ENCODE measurements at places on chromosomes 2 and 18.
A peak's percentile ranks its signal among the peaks of the same experiment; 100 is the strongest.

DNA sequence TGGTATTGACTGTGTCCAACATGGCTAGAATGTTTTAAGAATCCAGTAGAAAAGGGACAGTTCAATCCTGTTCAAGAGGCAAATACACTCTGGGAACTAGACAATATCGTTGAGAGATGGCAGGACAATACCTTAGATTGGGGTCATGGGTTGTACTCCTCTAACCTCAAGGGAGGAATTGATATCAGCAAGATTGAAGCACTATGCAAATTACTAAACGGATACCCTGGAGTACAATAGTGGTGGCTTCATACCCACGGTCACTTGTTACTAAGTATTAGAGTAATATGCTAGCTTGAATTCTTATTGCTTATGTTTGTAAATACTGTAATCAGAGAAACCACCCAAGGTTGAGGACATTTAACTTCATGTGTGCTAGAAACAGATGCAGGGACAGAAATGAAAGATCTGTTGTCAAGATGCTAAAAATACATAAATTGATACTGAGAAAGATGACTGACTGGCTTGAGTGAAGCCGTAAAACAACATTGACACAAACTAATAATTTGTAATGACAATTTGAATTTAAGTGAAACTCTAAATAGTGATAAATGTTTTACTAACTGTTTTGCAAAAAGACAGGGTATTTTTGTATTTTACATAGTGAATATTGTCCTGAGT is 73.3 kb downstream of the KCNJ3 start:
- DNase-seq: no peak

DNA sequence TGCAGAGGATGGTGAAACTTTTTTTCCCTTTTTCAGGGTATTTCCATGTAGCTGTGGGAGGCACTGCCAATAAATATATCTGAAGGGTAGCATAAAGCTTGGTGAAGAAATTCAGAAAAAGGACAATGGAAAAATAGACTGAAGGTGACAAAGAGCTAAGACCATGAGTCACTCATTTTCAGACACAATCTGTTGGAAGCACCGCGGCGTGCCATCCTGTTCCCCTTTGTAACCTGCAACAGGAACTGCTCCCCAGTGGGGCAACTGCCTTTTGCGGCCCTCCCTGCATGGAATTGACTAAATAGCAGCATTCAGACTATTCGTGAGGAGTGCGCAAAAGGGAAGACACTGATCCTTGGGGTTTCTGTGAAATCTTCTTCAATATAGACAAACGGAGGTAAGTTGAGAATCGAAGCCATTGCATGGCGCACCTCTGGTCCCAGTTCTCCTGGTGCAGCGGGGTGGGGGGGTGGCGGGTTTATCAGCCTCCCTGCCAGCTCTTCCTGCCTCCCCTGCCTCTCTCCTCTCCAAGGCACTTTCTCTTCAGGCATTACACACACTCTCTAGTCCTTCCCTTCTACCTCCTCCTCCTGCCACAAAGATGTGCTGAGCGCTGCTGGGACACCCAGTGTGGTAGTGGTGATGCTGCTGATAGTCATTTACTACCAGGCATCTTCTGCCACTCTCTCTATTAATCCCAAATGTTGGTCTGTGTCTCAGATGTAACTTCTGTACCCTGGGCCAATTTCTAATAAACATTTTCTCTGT is 126.2 kb upstream of the TMEM200C start:
- no peak for DNase-seq

DNA sequence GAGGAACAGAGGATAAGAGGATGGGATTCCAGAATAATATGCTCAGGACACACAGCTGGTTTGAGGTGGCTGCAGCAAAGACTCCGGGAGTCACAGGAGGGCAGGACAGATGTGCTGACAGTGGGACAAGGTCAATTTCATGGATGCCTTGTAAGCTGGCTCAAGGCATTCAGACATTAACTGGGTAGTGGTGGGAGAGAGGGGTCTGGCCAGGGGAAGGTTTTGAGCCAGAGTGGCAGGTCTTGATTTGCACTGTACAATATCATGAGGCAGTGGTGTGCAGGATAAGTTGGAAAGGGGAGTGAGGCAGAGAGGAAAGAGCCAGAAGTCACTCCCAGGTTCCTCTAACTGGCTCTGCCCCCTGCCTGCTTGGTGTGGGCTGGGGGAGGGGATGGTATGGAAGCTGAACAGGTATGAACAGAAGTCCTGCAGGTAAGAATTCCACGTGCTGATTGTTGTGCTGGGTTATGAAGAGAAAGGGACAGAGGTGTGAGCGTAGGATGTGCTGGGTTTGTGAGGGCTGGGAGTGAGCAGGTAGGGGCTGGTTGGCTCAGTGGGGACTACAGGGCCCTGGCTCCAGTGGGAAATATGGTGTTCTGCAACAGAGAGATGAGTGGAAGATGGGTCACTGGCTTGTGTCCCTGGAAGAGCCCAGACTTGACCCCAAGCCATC is 141.7 kb upstream of the COPS8 start:
- no peak for DNase-seq

GRCh38 chr2:218829868-218830451 is 1.6 kb downstream of the PRKAG3 start:
- no peak for DNase-seq

DNA sequence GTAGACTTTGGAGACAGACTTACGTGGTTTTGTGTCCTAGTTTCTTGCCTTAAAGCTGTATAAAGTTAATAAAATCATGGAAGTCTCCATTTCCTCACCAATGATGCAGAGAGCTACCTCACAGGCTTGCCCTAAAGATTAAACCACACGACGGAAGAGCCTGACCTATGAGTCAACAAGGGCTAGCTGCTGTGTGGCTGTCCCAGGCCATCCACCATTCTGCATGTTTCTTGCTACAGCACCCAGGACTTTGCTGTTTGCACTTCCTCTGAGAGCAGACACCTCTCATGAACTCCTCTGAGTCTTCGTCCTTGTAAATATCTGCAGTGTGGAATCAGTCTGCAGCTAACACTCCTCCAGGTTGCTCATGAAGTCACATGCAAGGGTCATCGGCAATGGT is 160.0 kb upstream of the TRIB2 start:
- no peak for DNase-seq

DNA sequence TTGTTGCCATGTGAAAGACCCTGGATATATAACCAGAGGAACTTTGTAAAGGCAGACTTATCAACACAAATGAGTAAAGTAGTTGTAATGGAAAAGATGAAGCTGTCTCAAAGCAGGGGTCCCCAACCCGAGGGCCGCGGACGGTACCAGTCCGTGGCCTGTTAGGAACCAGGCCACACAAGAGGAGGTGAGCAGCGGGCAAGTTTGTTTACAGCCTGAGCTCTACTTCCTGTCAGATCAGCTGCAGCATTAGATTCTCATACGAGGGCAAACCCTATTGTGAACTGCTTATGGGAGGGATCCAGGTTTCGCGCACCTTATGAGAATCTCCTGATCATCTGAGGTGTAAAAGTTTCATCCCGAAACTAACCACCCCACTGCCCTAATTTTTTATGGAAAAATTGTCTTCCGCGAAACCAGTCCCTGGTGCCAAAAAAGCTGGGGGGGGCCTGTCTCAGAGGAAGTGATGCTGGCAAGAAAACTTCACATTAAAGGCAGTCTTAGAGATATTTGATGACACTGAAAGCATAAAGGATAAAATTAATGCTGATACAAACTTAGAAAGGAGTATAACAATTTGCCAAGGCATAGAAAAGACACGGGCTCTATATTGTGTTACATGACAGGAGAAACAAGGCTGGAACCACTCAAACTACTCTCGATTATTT is 57.5 kb upstream of the MSTN start:
- DNase-seq: no peak

GRCh38 chr2:174868878-174869277 is 104.6 kb upstream of the CHRNA1 start:
- no peak for DNase-seq

GRCh38 chr2:108560895-108561530 is 26.7 kb downstream of the LIMS1 start:
- no peak for DNase-seq

GRCh38 chr2:238096311-238097011 is 3.7 kb upstream of the ESPNL start:
- no peak for DNase-seq

DNA sequence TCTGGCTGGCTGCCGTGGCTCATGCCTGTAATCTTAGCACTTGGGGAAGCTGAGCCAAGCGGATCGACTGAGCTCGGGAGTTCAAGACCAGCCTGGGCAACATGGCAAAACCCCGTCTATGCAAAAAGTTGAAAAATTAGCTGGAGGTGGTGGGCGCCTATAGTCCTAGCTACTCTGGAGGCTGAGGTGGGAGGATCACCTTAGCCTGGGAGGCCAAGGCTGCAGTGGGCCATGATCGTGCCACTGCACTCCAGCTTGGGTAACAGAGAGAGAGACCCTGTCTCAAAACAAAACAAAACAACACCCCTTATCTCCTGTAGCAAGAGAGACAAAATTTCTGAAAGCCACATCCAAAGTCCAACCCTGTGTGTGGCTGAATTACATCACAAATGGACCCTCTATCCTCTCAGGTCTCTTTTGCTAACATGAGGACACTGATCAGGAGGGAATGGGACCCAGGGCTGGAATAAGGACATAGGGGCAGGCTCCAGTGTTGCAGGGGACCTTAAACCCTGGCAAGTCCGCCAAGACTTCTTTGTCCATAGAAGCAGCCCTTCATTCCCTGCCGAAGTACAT is 64.8 kb downstream of the PSMG2 start:
- DNase-seq: no peak

DNA sequence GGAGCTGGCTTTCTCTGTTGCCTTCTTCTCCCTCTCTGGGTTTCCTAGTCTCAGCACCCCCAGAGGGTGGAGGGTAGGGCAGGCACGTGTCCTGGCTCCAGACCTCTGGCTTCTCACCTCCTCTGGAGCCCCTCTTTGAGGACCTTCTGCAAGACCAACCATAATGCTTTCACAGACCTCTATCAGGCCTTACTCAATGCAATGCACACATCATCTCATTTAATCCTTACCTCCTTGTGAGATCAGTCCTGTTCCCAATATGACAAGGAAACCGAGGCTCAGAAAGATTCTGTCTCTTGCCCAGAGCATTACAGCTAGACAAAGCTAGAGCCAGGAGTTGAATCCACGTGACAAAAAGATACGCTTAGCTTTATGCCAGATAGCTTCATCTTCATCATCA is 8.2 kb downstream of the ATOH8 start:
- DNase-seq: no peak

DNA sequence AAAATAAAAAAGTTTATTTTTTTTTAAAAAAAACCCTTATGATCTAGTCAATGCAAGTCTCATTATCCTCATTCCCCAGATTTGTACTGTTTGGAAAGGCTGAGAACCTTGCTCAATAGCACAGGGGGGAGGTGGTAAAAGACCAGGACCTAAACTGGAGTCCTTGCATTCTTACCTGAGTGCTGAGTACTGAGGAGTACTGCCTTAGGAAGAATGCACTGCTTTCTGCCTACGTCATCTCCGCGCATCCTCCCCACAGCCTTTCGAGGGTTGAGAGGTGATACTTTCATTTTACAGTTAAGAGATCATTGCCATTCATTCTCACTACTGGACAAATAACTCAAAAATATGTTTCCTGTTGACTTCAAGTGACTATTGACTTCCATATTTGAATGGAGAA is 73.8 kb downstream of the MAP3K20 start:
- DNase-seq: peak; percentile 16

- DNase-seq: no peak
Observed at GRCh38 chr2:182090486-182090885, 104.8 kb downstream of the PPP1R1C start.

- DNase-seq: no peak
Observed at GRCh38 chr2:37914340-37914739, 10.7 kb upstream of the RMDN2 start.

GRCh38 chr2:27245626-27246025 is 17.2 kb downstream of the SLC30A3 start:
- no peak for DNase-seq

DNA sequence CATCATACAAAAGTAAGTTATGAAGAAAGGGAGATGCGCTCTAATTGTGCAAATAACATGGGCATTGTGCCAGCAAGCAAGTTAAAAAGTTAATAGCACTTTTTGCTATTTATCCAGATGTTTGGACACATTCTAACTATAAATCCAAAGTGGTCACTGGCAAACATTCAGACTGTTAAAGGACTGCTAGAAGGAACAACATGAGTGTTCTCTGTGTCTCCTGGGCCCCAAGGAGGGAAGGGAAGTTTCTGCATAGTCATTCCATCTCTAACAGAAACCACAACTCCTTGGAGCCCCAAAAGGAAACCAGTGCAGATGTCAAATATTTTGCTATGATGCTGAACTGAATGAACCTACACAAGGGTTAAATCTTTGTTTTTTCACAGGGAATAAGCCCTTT is 213.3 kb upstream of the HNRNPA3 start:
- DNase-seq: no peak

- DNase-seq: no peak
Observed at GRCh38 chr2:80154231-80154915, 150.2 kb downstream of the LRRTM1 start.

- no peak for DNase-seq
Observed at GRCh38 chr2:48343154-48343553, 186.8 kb upstream of the STON1 start.

GRCh38 chr2:70498054-70498453 is 55.6 kb downstream of the TGFA start:
- no peak for DNase-seq

GRCh38 chr2:203059567-203060240 is 45.0 kb downstream of the NBEAL1 start:
- no peak for DNase-seq

DNA sequence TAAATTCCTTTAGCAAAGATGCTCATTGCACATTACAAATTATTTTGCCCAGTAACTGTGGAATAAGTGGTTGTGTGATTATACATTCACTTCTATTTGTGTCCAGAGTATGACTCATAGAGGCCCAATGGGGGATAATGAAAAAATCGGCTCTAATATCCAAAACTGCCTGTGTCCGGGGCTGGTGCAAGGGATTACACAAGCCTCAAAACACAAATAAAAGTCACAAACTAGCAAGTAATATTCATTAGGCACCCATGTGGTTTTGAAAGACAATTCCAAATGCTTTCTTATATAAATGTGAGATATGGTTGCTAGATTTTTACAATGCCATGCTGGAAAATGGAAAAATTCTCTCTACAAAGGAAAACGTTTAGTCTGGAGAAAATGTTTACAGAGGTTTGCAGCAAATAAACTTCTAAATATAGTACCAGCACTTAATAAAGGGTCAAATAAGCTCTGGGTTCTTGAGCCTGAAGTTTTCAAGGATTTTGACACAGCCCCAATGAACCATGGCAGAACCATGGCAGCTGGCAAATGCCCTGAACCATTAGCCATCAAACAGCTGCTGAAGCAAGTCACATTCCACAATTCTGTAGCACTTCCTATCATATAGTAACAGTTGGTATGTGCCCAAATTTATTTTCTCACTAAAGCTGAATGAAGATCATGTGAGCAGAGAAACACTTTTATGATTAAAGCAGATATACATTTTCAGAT is 40.5 kb downstream of the IRS1 start:
- no peak for DNase-seq
